WTC11 (cell line): ENCODE measurements at places on chromosomes 1 and 21.

DNA sequence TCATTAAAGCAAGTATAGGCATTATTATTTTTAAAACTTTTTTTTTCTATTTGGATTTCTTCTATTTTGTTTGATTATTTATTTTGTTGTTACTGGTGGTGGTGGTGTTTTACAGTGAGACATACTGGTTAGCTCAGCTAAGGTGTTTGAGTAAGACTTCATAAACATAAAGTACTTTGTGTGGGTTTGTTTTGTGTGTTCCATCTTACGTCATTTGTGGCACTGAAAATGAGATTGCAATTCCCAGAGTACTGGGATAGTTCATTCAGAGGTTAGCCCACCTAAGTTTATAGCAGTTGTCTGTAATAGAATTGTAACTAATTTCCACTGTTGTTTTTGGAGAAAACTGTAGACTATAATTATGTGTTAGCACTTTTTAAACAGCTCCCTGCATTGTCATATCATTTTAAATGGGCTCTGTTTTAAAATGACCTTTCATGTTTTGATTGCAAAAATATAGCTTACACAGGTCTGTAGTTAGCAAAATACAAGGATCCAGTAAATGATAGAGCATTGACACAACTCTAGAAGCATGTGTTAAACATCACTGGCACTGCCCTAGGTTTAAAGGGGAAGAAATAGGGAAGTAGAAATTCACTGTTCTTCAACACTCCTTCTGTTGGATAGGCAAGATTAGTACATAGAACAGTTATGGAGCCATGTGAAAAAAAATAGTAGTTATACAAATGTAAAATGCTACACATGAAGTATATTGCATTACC, 171.7 kb downstream of the NFIA start:
- DNase-seq: no peak

DNA sequence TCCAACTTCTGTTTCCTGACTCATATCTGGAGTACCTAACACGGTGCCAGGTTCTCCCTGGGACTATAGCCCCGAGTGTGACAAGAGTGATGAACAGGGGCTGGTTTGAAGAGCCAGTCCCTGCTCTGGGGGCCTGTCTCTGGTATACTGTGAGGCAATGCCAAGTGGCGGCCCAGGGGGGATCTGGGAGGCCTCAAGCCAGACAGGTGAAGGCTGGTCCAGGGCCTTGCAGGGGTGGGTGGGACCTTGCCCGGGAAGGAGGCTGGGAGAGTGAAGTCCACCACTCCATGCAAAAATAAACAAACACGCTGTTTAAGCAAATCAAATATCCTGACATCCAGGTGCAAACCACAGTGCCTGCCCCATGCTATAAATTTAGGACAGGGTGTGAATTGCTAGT, 6.8 kb upstream of the PLXNA2 start:
- DNase-seq: no peak

- no peak for DNase-seq
Measured at GRCh38 chr1:187877220-187877619, 1048.5 kb downstream of the PLA2G4A start.

GRCh38 chr1:4653796-4654725, at the start of gene AJAP1:
Gene AJAP1 (plus strand): TSS chr1:4654609. CDS start chr1:4655426, 817 bp downstream.
- DNase-seq: no peak

GRCh38 chr1:167629681-167630567, at the start of gene RCSD1:
Gene RCSD1 (plus strand): TSS chr1:167630232. CDS start chr1:167630424, 192 bp downstream.
- peak; percentile 43 for DNase-seq

GRCh38 chr21:32137266-32137665, 141.6 kb downstream of the MIS18A start:
- DNase-seq: no peak

DNA sequence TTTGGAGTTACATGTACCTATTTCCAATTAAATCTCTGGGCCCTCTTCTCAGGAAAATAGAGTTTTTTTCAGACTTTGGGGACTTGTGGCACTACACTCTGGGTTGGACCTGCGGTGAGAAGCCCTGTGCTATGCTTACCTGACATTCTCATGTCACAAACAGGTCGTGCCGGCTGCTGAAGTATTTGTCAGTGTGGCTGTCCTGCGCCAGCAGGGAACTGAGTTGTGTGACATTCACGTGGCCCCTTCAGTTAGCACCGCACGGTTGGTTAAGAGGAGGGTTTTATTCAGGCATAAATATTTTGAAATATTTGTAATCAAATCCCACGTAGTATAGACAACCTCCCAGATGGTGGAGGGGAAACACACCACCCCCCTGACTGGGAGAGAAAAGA, 6.3 kb upstream of the COL6A2 start:
- no peak for DNase-seq

DNA sequence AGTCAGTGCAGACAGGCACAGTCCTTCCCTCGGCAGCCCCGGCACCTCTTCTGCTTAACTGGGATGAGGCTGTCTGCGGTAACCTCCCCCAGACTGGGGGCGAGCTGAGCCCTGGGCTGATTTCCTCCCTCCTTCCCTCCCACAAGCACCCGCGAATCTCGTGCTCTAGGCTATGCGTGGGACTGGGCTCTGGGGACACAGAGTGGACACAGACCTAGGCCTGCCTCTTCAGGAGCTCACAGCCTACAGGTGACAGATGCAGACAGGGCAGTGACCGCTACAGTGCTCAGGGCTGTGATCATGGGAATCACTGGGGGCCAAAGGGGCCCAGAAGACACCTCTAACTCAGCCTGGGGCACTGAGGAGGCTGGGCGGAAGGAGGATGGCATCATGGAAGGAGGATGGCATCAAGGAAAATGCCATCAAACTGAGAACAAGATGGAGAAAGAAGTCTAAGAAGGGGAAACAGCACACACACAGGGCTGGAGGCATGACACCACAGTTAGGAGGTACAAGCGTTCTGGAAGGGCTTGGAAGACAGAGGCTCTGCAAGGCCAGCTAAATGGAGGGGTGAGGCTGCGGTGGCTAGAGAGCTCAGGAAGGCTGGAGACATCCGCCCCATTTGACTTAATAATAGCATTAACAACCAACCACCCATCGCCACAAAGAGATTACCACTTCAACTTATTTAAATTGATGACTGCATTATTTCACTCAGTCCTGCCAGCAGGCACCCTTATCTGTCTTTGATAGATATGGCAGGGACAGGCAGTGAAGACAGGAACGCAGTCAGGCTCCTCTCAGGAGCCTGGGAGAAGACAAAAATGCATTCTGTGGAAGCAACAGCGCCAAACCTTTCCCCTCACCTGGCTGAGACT, 4.2 kb downstream of the TTC39A start:
- no peak for DNase-seq
